Stimulated activated CD8-positive, alpha-beta memory T cell treated with anti-CD3 and anti-CD28 coated beads, Interleukin-4, amount 100 ng/mL, for 24 hours (primary cell): ENCODE measurements at places on chromosomes 2 and 18.

DNA sequence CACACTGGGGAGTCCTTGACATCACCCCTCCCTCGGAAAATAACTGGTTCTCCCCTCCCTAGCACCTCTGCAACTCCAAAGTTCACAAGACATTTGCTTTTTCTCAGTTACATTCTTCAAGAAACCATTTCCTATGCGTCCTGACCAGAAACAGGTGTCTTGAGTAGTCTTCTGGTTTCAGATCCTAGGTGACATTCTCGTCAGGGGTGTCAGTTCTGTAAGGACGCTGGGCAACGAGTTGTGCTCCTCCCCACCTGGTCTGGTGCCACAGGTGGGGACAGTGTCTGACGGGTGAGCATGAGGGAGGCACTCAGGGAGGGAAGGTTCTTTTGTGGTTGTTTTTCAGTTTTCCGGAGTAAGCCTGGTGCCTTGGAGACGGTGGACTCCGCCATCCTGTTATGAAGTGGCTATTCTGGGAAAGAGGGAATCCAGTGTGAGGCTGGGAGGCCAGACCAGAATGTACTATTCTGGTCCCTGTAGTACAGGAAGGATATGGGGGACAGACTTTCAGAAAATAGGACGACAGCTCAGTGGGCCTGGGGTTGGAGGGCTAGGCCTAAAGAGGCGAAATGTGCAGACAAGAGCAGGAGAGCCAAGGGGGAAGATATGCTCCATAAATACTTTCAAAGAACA, 50.6 kb downstream of the EPAS1 start:
- DNase-seq = no peak

- DNase-seq = no peak
Observed at GRCh38 chr18:35868915-35869314, 103.6 kb upstream of the RMP24 start.

DNA sequence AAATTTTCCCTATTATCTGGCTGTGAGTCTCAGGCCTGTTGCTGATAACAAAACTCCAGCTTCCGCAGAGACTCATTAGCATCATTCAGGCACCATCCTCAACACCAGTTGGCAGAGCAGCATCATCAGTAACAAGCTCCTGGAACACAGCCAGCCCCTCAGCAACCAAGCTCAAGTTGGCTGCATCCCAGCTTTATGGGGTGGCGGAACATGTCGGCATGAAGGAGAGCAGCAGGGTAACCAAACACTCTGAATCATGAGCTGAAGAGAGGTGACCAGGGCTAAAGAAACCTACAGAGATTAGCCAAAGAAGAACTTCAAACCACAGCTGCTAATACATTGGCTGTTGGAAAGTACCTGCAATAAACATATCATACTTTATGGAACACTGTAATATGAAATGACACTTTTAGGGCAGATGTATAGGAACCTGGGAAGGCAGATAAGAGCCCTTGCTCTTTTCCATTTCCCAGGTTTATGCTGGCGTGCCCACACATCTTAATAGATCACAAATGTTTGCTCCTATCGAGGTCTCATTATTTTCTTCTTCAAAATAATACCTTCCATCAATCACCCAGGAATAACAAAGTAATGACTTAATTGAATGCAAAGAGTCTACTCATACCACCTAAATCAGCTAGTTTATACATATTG, 63.8 kb downstream of the PDE11A start:
- no peak for DNase-seq

DNA sequence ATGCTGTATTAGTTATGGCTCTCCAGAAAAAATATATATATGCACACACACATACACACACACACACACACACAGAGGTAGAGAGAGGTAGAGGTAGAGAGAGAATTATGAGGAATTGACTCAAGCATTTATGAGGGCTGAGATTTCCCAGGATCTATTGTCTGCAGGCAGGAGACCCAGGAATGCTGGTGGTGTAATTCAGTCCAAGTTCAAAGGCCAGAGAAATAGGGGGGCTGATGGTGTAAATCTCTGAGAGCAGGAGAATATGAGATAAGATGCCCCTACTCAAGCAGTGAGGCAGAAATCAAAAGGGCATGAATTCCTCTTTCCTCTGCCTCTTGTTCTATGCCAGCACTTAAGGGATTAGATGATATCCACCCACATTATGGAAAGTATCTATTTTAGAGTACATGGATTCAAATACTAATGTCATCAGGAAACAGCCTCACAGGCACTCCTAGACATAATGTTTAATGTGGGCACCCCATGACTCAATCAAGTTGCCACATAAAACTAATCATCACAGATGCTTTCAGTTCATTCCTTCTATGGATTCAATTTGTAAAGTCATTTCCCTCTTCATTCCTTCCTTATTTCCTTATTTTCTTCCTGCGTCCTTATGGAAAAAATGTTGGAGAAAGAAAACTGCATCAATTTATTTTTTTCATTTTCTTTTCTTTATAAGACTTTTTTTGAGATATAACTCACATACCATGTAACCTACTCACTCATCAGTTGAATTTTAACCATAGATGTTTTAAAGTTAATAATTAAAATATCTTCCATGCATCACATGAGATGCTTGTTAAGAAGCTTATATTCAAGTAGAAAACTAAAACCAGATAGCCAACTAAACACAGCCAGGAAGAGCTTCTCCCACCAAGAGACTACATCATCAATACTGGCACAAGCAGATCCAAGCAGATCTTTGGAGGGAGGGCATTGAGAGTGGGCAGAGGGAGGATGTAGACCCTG, 406.2 kb downstream of the MBD2 start:
- DNase-seq = no peak

GRCh38 chr2:74849228-74849892, 15.4 kb downstream of the HK2 start:
- no peak for DNase-seq

- no peak for DNase-seq
Observed at GRCh38 chr2:122083256-122084048, 328.0 kb downstream of the TSN start.

DNA sequence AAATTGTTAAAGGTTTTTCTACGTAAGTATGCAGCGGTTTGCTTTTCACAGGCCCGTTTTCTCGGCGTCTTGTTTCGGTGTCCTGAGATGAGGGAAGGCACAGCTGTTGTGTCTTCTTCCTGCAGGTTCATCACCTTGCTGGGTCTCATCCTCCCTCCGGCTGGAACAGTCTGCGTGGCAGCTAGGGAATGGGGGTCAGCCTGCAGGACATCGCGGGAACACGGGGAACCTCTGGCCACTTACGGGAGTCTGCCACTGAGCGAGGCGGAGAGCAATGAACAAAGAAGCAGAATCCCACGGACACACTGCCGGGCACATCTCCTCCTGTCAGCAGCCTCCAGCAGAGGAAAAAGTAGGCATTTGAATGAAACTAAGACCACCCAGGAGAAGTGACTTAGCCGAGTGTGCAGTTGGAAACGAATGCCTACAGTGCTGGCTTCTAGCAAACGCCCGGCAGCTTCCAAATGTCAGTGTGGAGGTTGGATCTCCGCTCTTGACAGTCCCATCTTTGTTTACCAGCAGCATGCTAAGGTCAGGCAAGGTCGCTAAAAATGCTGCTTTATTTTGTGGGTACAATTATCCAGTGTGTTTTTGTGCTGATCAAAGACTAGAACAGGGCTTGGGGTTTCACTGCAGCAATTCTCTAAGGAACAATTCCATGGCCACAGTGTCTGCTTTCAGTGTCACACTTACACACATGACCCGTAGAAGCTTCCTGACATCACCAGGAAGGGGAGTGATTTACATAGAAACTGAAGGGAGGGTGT, 109.8 kb upstream of the SEC11C start:
- no peak for DNase-seq
